ENCODE measurements at places on chromosomes 5 and 9.
A peak's percentile ranks its signal among the peaks of the same experiment; 100 is the strongest.

- DNase-seq = no peak
Observed at GRCh38 chr9:94881940-94882339, 155.4 kb downstream of the AOPEP start.

DNA sequence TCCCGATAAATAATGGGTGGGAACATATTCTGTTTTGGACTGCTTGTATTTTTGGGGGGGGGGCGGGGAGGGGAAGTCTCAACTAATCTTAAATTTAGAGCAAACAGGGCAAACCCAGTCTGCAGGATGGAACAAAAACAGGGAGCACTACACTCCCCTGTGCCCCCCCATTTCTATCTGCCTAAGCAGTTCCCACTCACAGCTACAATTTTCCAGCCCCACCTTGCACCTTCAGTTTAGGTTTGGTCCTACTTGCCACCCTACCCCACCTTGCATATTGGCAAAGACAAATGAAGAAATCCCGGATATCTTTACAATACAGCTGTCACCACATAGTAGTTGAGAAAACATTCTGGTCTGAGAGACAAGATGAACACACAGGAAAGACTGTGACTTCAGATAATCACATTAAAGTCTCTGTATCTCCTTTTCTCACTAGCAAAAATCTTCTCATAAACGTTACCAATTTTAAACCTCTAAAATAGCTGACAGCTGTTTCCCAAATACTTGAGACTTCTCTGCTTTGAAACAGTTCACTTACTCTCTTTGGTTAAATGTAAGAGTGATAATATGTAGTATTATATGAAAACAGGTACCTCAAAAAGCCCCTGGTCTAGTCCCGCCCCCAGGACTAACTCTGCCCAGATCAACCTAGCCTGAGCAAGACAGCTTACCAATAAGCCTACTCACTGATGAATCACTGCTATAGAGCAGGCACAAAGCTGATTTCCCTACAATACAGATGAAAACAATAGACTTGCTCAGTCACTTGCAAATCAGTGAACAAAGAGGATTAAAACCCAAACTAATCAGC lies 5.2 kb upstream of the RAPGEF6 start:
- DNase-seq = peak; percentile 65

DNA sequence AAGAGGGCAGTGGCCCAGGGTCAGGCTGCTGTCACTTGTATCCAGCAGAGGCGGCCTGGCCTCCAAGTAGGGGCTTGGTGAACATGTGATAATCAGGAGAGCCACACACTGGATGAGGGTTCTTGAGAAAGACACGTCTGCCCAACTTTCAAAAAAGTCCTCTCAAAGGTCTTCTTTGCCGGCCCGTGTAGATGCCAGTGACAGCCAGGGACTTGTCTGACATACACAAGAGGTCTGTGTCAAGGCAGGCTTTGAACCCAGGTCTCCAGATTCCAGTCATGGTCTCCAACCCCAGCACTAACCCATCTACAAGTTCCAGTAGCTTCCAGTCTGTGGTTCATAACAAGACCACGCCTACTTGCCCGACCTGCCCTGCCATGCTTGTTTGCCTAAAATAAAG lies 7.9 kb upstream of the AMBP start:
- DNase-seq = no peak

DNA sequence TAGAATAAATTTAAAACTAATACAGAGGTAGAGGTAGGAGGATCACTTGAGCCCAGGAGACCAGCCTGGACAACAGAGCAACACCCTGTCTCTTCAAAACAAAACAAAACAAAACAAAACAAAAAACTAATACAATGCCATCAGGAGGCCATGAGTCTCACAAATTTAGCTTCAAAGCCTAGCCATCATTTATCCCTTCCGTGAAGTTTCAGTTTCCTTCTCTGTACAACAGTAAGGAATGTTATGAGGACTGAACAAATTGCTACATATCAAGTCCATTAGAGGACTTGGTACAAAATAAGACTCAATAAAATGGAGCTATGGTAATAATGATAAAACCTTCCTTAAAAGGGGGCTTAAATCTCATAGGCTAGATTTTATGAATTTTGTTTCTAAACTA lies 60.8 kb downstream of the MAPKAP1 start:
- no peak for DNase-seq

- no peak for DNase-seq
Observed at GRCh38 chr5:140018096-140018481, 25.0 kb downstream of the NRG2 start.

- no peak for DNase-seq
Observed at GRCh38 chr5:89069591-89069990, 186.6 kb upstream of the MEF2C start.

GRCh38 chr5:73286896-73287295 lies 113.9 kb downstream of the TMEM174 start:
- DNase-seq = no peak

GRCh38 chr9:27291292-27291691 lies 5.7 kb downstream of the EQTN start:
- no peak for DNase-seq

GRCh38 chr5:110441035-110441434 lies 285.4 kb downstream of the TMEM232 start:
- DNase-seq = no peak

DNA sequence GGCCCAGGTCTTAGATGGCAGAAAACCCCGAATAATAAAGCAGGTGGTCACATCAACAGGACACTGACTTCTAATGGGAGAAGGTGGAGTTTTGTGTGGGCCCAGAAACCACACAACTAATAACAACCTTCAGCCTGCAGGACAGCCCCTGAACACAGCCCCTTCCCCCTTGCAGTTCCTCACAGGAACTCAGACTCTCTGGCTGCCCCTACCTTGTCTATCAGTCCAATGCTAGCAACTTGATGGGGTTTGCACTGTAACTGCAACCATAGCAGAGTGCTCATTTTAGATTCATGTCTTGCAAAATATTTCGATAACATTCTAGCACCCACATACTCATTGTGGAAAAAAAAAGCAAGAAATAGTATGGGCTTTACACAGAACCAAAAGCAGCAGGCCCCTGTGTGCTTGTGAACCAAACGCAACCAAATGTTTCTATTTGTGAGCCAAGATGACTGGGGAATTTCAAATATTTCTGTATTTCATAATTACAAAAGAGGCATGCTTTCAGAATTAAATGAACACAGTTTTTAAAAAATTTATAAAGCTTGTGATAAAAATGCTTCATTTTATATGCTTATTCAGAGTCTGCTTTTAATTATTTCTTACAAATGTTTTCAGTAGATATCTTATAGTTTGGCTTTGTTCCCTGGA lies 62.7 kb upstream of the PDE4D start:
- no peak for DNase-seq

GRCh38 chr5:163770625-163771024 lies 265.2 kb downstream of the MAT2B start:
- DNase-seq = no peak

DNA sequence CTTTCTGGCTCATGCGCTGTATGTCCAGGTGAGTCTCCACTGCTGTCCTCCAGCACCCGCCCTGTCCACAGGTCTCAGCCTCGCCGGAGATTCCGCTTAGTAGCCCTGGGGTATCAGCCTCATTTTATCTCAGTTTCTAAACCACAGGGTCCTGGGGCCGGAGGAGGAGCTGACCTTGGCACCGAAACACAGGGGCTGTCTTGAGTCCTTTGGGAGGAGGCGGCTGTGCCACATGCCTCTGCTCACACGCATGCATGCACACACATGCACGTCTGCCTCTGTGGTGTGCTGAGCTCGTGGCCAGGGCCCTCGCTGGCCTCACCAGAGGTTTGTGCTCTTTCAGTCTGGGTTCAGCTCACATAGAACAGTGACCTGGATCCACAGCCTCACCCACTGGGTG lies 23.3 kb downstream of the TRIP13 start:
- DNase-seq = no peak

GRCh38 chr9:2559192-2560152 lies 62.1 kb upstream of the VLDLR start:
- no peak for DNase-seq

- DNase-seq = no peak
Observed at GRCh38 chr9:99445371-99445891, 223.3 kb downstream of the SEC61B start.

- DNase-seq = no peak
Observed at GRCh38 chr5:168128557-168128956, 162.9 kb upstream of the WWC1 start.

GRCh38 chr5:147310059-147310704 lies 75.4 kb downstream of the STK32A start:
- no peak for DNase-seq
